CD4-positive, alpha-beta T cell treated with Interleukin-21 for 1 hour (primary cell): ENCODE measurements at places on chromosomes 13 and 19.

DNA sequence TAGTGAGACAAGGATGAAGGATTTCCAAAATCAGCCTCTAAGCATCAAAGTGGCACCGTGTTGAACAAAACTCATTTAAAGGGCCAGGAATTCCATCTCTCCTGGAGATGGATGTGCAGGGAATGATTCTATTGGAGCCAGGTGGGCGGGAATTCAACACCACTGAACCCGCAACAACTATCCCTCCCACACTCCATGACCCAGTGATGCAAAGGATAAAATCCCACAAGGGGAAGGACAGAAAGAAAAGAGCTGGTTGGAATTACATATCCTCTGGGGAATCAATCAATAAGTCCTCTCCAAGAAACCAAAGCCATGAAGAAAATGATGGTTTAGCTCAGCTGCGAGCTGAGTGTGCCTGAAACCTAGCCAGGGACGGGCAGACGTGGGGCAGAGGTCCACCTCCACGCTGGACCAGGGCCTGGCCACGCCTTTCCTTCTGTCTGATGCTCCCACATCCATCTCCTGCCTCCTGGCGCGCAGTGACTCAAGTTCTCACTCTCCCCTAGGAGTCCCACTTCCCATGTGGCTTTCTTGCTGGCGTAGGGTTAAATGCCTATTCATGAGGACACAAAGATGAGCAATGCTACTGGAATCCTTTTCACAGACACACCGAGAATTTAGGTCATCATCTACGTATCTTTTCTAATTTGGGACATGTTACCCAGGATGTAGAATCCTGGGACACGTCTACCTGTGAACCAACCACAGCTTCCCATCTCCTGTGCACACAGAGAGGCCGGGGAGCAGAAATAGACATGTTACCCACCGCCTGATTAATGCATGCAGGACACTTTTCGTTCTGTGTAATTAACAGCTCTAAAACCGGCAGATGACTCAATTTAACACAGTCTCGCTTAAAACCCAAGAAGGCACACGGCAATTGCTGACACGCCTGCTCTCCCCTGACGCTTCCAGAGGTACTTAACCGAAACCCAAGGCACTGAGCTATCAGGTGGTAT, 48.6 kb downstream of the PEPD start:
- no peak for DNase-seq

GRCh38 chr19:35911790-35912189, 3.7 kb upstream of the TYROBP start:
- no peak for DNase-seq

DNA sequence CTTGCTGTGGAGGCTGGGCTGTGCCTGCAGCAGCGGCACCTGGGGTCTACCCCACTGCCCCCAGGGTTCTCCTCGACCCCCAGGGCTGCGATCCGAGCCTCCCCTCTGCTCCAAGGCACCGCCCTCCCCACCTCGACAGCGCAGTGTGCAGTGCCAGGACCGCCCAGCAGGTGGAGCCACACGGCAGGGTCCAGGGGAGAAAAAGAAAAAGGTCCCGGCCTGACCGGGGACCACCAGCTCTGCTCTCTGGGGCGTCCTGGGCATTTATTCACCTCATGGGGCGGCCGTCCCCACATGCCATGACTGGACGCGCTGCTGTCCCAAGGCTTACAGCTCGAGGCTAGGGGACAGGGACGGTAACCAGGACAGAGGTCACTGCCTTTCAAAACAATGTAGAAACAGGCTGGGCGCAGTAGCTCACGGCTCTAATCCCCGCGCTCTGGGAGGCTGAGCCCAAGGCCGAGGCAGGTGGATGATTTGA, 10.6 kb downstream of the REXO1 start:
- DNase-seq: peak; percentile 59

- DNase-seq: no peak
These were observed 46.8 kb downstream of the KLF12 start for GRCh38 chr13:74087357-74087756.

DNA sequence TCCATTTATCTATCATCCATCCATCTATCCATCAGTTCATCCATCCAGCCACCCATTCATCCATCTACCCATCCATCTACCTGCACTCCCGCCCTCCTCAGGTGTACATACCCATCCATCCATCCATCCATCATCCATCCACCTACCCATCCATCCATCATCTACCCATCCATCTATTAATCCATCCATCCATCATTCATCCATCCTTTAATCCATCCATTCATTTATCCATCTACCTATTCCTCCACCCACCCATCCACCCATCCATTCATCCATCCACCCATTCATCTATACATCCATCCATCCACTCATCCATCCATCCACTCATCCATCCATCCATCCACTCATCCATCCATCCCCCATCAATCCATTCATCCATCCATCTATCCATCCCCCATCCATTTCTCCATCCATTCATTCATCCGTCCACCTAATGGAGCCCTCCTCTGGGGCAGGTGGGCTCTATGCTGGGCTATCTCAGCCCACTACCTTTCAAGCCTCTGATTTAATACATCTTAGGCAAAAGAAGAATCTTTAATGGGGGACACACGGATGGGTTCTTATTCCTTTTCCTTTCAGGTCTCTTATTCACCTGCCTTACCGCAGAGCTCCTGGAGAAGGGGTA, 178.9 kb downstream of the URI1 start:
- no peak for DNase-seq

- DNase-seq: no peak
These were observed 143.2 kb upstream of the ZNF507 start for GRCh38 chr19:32202244-32202643.

DNA sequence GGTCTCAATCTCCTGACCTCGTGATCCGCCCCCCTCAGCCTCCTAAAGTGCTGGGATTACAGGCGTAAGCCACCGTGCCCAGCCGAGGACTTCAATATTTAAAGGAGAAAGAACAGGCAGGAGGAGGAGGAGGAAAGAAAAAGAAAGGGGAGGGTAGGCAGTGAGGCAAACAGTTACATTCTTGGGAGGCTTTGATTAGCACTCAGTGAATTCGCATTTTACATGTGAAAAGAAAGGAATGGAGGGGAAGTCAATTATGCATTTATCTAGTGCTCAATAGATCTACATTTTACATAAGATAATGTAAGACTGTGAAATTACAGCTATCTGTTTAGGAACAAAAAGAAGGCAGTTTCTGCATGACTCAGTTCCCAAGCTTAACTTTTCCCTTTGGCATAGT, 30.9 kb upstream of the CXCL17 start:
- no peak for DNase-seq

DNA sequence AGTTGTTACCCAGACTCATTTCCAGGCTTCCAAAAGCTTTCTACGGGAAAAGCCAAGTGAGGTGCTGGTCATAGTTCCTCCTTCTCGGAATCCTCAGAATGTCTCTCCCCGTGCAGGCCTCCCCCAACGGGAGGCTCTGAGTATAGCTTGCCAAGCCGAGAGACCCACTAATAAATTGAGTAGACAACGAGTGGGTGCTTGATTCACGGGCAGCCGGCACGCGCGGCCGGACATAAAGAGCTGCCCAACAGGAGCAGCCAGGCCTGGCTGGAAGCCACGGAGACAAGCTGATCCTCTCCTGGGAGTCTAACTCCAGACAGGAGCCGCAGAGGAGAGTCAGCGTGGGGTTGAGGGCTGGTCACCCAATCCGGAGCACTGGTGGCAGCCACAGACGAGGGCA, 43.4 kb upstream of the MEDAG start:
- no peak for DNase-seq

GRCh38 chr13:34943436-34944273, 1.6 kb downstream of the NBEA start:
- no peak for DNase-seq

GRCh38 chr13:43058831-43059230, 35.4 kb downstream of the DNAJC15 start:
- DNase-seq: no peak

DNA sequence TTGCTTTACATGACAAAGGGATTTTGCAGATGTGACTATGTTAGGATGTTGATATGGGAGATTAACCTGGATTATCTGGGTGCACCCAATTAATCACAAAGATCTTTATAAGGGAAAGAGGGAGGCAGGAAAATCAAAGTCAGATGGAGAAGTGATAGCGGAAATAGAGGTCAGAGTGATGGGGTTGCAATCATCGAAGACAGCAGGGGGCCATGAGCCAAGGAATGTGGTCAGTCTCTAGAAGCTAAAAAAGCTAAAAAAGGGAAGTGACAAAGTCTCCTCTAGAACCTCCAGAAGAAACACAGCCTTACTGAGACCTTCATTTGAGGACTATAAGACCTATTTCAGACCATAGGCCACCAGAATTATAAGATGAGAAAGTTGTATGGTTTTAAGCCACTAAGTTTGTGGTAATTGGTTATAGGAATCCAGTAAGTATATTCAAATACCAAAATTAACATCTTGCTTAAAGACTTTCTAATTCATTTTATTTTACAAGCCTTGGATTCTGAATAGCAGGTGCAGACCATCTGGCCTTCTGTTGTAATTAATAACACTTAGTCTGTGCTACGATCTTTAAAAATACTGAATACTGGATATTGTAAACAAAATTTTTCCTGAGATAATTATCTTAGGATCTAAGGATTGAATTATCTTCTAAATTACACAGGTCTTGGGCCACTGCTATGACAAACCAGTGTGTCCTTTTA, 493.4 kb upstream of the PCDH20 start:
- no peak for DNase-seq

DNA sequence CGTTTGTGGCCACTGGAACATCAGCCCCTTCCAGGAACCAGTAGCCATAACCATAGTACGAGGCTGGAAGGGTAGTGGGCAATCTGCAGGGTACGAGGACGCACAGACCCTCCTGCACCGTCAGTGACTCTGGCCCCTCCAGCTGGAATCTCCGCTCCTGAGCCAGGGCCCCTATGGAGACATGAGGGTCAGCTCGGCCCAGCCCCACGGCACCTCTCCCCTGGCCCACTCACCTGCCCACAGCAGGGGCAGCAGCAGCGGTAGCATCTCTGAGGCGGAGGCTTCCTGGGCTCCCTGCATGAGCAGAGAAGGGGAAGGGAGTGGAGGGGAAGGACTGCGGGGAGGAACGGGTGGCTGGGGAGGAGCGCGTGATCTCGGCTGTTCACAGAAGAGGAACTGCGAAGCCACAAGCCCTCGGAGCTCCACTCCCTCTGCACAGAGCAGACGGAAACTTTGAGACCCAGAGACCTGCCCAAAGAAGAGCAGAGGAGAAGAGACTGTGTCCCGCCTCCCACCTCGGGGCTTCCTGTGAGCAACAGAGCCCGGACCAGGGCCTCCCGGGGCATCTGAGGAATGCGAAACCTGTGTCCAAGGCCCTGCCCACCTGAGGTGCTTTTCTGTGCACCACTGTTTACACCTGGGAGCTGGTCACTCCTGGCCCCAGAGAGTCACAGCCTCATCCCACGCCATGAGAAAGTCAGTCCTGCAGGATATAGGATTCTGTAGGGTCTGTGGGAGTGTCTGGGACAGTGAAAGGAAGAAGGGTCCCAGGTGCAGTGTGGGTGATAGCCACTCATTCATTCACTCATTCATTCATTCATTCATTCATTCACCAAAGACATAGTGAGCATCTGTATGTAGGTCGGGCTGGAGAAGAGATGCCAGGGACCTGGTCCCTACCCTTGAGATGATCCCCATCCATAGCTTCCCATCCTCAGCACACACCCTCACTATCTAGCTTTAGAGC, at the start of gene SIGLEC6:
TSS of gene SIGLEC6 (minus strand) at position 322 of the 967 bp plus-strand sequence. CDS start at position 300, 22 bp downstream.
- peak; percentile 30 for DNase-seq

- DNase-seq: peak; percentile 63
These were observed 3.0 kb downstream of the ZC3H4 start for GRCh38 chr19:47110521-47111005.

GRCh38 chr13:59444210-59444857, 719.4 kb downstream of the DIAPH3 start:
- DNase-seq: no peak

DNA sequence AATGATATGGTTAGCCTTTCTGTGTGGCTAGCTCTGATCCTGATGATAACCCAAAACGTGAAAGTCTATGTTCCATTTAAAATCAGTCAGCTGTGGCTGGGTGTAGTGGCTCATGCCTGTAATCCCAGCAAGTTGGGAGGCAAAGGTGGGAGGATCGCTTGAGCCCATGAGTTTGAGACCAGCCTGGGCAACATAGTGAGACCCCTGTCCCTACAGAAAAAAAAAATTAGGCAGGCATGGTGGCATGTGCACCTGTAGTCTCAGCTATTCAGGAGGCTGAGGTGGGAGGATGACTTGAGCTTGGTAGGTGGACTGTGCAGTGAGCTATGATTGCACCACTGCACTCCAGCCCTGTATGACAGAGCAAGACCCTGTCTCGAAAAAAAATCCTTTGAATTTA, 1.1 kb upstream of the EID2B start:
- no peak for DNase-seq

- peak; percentile 4 for DNase-seq
These were observed 8.5 kb downstream of the ZNF557 start for GRCh38 chr19:7078008-7078407.

GRCh38 chr13:78608688-78609463, 5.5 kb upstream of the POU4F1 start:
- no peak for DNase-seq

GRCh38 chr13:41707194-41707821, 250.0 kb downstream of the RGCC start:
- no peak for DNase-seq

DNA sequence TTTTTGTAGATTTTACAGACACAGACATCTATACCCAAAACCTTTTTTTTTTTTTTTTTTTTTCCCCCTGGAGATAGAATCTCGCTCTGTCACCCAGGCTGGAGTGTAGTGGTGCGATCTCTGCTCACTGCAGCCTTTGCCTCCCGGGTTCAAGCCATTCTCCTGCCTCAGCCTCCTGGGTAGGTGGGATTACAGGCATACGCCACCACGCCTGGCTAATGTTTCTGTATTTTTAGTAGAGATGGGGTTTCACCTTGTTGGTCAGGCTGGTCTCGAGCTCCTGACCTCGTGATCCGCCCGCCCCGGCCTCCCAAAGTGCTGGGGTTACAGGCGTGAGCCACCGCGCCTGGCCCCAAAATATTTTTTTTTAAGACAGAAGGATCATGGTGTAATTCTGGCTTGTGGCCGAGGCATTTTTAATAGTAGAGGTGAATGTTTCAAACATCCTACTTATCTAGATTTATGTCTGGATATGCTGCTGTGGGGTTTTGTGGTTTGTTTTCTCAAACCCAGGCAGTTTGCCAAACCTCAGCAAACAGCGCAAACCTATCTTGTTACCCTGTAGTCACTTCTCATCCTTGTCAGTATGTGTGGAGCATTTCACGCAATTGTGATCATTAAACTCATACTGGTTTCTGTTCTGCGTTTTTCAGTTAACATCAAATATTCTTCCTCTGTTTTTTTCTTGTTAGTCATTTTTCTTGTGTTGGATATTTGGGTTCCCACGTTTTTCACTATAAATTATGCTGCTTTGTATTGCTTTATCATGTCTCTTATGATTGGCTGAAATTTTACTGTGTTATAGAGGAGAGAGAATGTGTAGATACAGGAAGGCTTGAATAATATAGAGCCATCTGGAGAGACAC, 36.2 kb upstream of the GARRE1 start:
- DNase-seq: peak; percentile 75

DNA sequence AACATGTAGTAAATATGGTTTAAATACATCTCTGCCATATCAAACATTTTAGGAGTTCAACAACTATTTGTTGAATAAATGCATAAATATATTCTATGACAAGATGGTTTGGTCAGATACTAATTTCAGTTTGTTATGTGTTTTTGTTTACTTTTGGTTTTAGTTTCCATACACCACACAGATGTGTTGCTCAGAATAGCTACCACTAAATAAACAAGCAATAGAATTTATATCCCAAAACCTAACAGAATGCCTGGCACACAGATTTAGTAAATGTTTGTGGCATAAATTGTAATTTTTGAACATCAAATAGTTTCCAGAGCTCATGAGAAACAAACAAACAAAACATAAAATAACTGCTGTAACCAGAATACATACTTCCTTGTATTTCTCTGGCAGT, 126.8 kb upstream of the ATXN8OS start:
- DNase-seq: no peak

- DNase-seq: no peak
These were observed 536 bp downstream of the UBA2 start for GRCh38 chr19:34428549-34429285.
